ENCODE measurements at places on chromosomes 16 and 17.

- DNase-seq: no peak
Observed at GRCh38 chr16:83215406-83216001, 588.7 kb downstream of the CDH13 start.

DNA sequence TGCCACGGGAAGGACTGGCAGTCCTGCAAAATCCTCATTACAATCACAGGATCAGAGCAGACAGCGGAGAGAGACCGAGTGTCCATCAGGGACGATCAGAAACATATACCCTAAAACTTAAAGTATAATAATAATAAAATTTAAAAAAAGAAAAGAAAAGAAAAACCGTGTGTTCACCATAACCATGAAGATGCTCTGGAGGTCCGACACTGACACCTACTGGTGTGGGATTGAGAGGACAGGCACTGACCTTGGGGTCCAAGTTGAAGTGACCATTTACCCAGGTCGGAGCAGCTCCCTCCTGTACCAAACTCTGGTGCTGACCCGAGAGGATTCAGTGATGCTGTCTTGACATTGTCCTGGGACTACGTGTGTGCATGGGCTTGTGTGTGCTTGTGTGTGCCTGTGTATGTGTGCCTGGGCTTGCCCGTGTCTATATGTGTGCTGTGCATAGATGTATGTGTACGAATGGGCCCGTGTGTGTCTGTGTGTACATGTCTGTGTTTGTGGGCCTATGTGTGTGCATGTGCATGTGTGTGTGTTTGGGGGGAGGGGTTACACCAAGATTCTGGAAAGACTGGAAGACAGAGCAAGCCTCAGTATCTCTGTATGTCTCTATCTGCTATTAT, 10.0 kb upstream of the CD300LD start:
- DNase-seq: no peak

GRCh38 chr16:4273858-4274311, 1.1 kb upstream of the TFAP4 start:
- DNase-seq: peak; percentile 87

- no peak for DNase-seq
Observed at GRCh38 chr17:58614859-58615459, 76.9 kb downstream of the TEX14 start.

DNA sequence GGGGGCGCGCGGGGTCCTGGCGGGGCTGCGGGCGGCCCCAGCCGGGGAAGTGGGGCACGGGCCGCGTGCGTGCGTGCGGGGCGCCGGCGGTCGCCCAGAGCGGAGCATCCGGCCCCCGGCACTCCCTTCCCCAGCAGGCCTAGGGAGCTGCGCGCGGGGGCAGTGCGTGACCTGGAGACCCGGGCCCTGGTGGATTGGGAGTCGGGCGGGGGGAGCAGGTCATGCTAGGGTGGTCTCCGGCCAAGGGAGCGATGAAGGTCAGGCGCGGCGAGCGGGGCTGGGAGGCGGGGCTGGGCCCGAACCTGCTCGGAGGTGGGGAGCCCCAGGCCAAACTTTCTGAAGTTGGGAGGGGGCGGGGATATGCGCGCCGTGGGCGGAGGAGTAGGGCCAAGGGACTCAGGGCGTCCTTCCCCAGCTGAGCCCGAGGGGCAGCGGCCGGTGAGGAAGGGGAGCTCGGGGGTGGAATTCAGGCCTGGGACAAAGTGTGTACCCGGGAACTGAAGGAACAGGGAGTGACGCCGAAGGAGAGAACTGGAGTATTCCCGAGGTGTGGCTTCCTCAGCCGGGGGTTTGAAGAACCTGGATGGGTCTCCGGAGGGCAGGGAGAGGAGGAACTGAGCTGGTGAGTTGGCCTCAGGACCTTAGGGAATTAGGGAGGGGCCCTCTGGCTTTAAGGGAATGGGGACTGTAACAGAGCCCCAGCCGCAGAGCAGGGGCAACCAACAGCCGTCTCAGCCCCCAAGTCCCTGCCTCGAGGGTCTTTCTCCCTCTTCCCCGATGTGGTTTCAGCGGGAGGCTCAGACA, 589 bp downstream of the XYLT2 start:
- peak; percentile 80 for DNase-seq

- DNase-seq: no peak
Observed at GRCh38 chr17:15265131-15265530, at the start of gene PMP22. Gene PMP22 (minus strand): TSS chr17:15265326. CDS start chr17:15260727, 4,599 bp downstream.

DNA sequence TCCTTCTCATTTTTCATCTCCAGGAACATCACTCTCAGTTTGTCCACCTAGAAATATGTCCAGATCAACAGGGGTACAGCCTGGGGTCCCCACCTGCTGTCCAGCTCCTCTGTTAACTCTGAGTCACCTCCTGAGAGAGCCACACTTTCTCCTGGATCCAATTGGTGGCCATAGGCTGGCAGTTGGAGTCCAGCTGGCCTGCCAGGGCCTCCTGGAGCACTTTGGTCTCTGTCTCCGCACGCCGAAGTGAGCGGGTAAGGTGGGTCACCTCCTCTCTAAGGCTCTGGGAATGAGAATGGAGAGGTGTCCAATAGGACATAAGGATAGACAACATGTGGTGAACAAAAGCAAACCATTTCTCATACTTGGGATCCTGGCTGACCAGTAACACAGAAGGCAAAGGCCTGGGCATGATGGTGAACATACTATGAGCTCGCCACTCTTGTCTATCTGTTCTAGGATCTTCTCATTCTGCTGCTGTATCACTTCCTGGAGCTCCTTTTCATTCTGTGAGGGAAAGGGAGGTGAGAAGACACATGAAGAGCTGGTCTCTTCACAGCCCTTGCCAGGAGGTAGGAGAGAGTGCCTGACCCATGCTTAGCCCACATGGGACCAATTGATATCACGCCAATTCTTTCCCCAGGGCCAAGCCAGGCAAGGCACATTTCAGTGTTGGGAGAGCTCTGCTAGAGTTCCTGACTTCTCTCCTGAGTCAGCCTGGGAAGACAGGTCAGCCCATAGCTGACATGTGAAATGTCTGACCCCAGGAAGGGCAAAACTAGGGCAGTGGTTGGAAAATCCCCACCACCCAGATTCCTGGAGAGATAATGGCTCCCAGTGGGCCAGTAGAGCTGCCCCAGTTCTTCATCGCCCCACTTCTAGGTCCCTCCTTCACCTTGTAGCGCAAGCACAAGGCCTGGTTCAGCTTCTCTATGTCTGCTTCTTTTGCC, 1.8 kb upstream of the ALDOC start:
- no peak for DNase-seq

DNA sequence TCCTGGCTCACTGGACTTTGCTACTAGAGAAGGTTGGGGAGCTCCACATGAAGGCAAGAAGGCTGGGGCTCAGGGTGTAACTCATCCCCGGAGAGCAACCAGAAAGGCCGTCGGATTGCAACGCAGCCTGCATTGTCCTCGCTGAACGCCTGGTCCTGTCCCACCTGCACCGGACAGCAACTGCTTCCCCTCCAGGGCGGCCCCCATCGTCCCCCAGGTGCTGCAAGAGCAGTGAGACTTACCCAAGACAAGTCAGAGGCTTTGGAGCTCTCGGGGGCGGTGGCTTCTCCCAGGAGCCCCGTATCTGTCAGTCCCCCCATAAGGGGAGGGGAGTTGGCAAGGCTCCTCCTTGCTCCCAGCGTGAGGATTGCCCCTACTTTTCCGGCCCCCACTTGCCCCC, 18.4 kb downstream of the METRNL start:
- no peak for DNase-seq

DNA sequence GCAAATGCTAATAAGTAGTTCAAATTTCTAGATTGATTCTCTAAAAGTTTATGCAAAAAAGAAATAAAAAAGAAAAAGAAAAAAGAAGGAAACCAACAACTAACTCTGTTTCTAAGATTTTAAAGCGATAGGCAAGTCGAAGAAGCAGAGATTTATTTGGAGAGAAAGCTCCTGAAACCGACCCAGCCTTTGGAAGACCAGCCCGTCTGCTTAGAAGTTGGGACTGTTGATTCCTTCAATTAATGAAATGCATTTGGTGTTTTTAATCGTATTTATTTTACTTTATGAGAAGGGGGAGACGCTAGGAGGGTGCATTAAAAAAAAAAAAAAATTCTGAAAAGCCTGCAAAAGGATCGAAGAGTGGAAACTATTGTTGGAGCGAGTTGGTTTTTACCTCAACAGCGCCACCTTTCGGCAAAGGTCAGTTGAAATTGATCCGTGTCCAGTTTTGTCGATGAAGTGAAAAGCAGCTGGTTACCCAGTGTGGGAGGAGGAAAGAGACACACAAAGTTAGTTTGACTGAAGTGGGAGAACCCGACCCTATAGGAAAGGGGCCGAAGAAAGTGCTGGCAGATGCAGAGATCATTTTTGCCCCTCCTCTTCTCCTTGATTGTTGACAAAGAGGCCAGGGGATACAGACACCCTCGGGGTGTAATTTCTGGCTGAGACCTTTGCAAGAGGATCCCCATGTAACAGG, 1.5 kb upstream of the MAF start:
- DNase-seq: peak; percentile 72

GRCh38 chr17:14688134-14688533, 387.3 kb downstream of the HS3ST3B1 start:
- DNase-seq: no peak

DNA sequence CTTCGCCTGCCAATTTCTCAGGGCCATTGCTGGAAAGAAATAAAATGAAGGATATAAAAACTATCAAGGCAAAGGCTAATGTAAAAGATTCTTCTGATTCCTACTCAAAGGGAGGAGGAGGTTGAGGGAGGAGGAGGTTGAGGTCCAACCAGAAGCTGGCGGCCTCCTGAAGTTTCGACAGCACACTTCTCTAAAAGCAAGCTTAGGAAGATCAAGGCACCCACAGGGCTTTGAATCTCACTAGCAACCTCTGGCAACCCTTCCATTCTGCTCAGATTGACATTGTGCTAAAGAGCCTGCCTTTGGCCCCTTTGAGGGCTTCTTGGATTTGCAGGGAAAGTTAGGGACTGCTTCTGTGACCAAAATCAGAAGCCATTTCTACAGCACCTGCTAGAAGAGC, 81.5 kb upstream of the TNRC6C start:
- no peak for DNase-seq

DNA sequence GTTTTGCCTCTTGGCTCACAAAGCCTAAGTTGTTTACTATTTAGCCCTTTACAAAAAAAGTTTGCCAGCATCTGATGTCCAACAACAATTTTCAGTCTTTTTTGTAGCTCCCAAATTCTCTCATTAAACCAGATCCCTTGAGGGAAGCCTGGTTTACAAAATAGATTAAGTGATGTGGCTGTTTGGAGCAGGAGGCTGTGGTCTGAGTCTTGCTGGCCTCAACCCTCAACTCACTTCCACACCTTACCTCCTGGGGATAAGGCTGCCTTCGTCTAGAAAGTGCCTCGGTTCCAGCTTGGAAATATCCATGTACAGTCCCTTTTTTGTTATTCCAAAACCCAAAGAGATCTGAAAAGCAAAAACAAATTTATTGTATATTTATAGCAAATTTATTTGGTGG, 138.4 kb downstream of the WWOX start:
- no peak for DNase-seq

GRCh38 chr16:70151941-70152509, 21.6 kb upstream of the CLEC18C start:
- DNase-seq: no peak

DNA sequence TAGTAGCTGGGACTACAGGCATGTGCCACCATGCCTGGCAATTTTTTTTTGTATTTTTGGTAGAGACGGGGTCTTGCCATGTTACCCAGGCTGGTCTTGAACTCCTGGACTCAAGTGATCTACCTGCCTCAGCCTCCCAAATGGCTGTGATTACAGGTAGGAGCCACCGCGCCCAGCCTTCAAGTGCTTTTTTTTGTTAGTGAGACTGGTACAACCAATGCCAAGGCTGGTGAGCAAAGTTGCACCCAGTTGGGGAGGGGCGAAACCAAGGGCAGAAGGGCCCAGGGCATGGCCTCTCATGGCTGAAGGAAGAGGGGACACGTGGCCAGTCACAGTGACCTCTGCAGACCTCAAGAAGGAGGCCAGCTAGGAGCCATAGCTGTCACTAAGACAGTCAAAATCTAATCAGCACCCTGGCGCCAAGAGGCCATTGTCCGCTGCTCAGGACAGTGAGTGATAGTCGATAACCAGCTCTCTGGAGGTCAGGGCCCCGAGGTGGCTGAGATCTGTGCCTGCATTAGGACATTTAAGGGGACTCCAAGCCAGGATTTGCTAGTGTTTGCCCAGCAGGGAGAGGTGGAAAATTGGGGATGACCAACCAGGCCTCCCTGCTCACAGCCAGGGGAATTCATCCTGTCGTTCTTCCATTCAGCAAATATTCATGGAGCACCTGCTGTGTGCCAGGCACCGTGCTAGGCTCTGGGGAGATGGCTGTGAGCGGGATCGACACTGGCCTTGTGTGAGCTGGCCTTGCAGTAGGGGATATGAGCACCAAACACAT, 10.2 kb downstream of the IL4R start:
- no peak for DNase-seq

GRCh38 chr17:38571833-38572668, 33.7 kb downstream of the SRCIN1 start:
- no peak for DNase-seq

GRCh38 chr17:77935121-77935571, 23.4 kb upstream of the TNRC6C start:
- no peak for DNase-seq

GRCh38 chr16:28930652-28931051, 1.1 kb upstream of the CD19 start:
- no peak for DNase-seq

DNA sequence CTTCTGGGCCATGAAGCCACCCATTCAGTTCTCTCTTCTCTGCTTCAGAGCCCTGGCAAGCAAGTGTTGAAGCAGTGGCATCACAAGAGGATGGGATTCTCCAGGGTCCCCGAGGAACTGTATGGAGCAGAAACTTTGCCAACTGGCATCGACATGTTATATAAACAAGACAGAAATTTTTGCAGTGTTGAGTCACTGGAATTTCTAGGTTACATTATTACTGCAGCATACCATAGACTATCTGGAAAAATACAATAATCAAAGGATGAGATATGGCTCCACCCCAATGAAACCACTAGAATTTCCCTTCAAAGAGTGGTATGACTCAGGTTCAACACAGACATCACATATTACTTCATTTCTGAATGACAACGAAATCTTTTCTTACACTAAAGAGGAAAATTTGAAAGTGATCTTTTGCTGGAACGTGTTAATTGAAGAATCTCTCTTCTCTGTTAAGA, 343.0 kb upstream of the DYNLRB2 start:
- no peak for DNase-seq

DNA sequence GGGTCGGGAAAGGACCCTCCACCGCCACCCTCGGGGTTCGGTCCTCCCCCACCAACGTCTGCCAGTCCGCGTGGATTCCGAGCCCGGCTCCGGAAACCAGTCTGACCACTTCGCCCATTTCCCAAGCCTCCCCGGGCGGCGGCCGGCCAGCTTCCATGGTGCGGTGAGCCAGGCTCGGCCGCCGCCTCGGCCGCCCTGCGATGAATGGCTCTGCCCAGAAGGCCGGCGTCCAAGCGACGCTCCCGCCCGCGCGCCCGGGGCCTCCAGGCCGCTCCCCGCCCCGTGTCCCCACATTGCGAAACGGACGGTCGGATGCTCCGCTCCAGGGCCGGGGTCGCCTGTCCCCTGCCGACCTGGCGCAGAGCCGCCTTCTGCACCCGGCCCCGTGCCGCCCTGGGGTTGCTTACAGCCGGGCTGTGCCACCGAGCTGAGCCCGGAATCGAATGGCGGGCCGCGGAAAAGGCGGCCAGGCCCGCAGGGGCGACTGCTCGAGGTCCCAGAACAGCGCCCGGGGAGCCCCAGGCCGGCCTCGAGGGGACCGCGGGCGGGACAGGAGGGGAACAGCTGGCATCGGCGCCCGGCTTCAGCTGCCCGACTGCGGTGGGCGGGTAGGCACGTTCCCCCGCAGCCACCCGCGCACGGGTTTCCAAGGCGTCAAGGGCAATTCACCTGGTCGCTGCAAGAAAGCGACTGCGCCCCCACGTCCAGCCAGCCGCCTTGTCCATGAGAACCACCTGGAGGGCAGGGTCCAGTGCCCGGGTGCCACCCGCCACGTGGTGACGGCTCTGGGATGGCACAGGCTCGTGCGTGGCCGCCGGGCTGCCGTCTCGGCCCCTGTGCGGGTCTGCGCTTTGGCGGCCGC, 18.3 kb upstream of the CBX8 start:
- DNase-seq: peak; percentile 89
